ENCODE measurements at places on chromosomes 6 and 20.

- no peak for DNase-seq
Measured at GRCh38 chr20:50332491-50332980, 141.9 kb downstream of the CEBPB start.

- DNase-seq, result peak; percentile 56
Measured at GRCh38 chr6:34172961-34173775, 27.3 kb upstream of the GRM4 start.

- DNase-seq, result peak; percentile 22
Measured at GRCh38 chr20:19712721-19713260, 45.3 kb upstream of the RIN2 start.

DNA sequence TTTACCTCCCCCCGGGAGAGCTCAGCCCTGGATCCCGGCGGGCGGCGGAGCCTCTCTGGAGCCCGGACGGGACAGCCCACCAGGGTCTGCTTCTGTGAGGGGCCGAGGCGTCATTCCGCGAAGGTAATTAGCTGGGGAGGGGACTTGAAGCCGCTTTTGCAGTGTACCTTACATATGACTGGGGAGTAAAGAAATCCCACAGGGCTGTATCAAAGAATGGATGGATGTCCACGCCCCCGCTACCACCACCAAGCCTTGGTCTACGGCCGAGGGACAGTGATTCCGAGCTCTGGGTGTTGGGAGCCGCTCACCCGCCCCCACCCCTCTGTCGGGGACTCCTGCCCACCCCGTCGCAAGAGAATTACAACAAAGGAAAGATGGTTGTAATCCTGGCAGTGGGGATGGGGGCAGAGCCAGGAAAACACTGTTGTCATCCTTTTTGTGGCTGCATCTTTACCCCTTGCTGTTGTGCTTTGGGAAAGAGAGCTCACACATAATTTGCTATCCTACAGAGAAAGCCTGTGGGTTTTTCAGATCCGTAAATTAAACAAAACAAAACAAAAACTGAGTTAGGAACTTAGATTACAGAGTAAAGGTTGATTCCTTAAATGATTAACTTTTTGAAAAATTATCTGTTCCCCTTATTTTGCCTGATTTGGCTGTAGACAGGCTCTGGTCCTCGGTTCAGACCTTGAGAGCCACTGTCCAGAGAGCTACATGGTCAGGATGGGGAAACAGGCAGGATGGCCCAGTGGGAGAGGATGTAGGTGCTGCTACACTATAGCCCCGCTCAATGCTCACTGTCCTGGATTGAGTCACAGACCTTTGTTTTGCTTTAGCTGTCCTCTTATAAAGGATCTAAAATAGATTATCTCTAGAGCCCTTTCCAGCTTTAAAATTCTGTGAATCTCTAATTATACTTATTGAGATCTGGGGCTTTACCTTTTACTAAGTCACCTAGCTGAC, 997 bp upstream of the FBXO30 start:
- DNase-seq, result no peak

DNA sequence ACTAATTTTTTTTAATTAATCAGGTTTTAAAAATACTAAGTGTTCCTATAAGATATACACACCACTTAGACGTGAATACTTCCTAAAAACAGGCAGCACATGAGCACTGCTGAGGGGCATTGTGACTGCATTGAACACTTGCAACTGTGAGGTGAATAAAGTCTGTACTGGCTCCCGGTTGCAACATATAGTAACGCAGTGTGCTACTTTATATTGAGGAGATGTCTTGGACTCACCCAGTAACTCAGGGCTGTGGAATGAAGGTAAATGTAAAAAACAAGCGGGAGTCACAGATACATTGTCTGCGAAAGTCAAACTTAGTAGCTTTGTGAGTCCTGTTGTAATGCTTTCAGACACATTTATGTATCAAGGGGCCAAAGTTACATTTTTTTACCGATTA, 17.0 kb upstream of the HLA-A start:
- DNase-seq, result no peak

DNA sequence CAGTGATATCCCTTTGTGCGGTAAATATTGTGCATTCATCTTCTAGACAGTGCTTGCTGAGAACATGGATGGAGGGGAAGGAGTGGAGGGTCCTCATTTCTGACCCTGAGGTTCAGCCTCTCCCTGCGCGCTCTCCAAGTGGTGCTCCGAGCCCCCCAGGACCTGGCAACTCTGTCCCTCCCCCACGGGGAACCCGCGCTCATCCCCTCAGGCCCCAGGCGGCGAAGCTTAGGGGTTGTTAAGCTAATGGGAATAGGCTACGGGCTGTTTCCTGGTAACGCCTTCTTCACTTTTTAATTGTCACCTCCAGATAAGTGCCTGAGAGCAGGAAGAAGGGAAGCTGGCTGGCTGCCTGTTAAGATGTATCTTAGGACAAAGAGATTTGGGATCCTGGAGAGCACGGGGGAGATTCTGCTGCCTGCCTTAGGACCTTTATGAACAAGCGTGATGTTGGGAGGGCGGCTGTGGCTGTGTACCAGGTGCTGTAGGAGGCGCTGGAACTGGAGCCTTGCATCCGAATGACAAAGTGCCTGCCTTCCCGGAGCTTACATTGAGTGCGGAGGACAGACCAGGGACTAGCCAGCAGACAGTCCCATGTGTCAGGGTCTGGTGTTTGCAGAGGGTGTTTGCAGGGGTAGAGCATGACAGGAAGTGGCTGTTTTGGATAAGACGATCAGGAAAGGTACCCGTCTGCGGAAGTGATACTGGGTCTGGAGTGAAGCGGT, 11.7 kb downstream of the TSHZ2 start:
- no peak for DNase-seq
